ENCODE measurements at places on chromosomes 7 and 10.

DNA sequence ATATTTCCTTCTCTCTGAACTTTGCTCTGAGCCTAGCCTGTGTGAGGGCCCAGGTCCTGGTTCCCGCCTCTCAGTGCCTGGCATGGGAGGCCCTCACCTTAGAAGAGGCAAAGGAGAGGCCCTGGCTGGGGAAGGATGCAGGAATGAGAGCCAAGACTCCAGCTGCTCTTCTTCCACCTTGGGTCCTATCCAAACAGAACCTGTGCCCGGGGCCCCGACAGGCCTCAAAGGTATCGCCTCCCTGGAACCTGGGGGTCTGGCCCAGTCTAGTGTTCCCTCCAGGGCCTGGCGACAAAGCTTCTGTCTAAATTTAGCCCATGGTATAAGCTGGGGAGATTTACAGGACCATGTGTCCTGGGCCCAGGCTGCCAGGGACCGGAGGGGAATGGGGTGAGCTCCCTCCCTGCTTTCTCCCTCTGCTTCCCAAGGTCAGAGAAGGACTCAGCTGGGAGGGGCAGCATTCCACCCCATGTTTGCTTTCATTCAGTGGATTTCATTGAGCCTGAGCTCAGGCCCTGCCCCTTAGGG is 12.0 kb upstream of the CRHR2 start:
- DNase-seq, result no peak

DNA sequence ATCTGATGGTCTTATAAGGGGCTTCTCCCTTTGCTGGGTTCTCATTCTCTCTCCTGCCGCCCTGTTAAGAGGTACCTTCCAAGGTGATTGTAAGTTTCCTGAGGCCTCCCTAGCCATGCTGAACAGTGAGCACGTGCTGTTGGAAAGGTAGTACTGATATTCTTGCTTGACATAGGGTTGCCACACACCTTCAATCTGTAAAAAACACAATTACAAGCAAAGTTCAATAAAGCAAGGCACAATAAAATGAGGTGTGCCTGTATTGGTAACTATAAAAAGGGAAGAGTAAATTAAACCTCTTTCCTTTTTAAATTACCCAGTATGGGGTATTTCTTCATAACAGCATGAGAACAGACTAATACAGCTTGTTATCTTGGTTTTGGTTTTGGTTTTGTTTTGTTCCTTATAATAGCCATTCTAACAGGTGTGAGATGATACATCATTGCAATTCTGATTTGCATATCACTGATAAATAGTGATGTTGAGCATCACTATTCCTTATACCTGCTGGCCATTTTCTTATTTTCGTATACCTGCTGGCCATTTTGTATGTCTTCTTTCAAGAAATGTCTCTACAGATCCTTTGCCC is 164.9 kb upstream of the TRIM24 start:
- DNase-seq, result no peak

- DNase-seq, result no peak
Observed at GRCh38 chr7:74253835-74254128, 417 bp downstream of the RFC2 start.

DNA sequence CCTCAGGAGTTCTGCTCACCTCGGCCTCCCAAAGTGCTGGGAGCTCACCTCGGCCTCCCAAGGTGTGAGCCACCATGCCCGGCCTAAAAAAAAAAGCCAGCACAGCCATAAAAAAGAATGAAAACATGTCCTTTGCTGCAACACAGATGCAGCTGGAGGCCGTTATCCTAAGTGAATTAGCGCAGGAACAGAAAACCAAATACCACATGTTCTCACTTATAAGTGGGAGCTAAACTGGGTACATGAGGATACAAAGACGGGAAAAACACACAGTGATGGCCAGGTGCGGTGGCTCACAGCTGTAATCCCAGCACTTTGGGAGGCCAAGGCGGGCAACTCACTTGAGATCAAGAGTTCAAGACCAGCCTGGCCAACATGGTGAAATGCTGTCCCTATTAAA is 20.9 kb downstream of the PSPH start:
- no peak for DNase-seq

GRCh38 chr10:5551531-5552375 is 27.0 kb downstream of the CALML3 start:
- DNase-seq, result no peak

DNA sequence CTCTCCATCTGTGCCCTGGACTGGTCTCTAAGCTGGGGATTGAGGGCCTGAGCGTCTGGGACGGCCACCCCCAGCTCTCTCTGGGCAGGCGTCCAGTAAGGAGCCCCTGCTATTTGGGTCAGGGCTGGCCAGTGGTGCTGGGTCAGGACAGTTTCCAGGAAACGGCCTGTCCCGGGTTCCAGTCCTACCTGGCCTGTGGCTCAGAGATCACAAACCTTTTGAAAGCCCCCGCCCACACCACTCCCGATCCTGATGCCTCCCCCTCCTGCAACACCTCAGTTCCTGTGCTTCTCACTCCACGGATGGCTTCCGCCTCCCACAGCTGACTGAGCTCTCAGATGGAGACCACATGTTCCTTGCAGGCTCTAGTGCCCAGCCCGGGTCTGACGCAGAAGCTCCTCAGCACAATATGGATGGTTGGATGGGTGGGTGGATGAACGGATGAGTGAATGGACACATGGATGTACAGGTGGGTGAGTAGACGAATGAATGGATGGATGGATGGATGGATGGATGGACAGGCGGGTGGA is 91.7 kb upstream of the PDGFA start:
- peak; percentile 11 for DNase-seq

DNA sequence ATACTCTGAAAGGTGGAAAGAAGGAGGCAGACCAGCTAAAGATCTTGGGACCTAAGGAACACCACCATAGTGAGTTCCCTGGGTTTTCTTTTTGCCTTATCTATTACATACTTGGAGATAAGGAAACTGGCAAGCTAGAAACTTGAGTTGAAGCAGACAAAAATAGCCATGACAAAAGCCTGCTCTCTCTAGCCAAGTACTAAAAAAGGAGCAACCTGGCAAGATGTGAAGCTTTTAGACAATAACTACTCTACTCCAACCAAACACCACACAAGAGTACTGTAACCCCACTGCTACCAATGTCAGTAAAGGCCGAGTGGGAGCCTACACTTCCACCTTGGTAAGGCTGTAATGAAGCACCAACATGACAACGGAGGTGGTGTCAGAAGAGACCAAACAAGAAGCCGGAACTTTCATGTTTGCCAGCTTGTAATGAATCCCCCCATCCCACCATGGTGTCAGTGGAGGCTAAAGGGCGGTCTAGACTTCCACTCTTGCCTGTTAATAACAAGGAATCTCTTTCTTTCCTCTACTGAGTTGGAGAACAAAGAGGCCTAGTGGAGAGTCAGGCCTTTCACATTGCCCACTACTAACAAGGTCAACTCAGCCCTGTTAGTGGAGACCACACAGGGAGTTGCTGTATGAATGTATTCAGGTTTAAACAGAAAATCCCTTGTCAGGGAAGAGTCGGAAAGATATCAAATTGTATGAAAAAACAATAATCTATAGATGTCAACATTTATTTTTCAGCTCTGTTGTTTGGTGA is 55.8 kb upstream of the DYNC1I1 start:
- DNase-seq, result no peak

- peak; percentile 60 for DNase-seq
Observed at GRCh38 chr7:90761584-90761983, 165.5 kb downstream of the CDK14 start.

GRCh38 chr7:117555260-117555659 is 75.4 kb downstream of the CFTR start:
- DNase-seq, result no peak

GRCh38 chr7:2289111-2289586 is 25.1 kb downstream of the SNX8 start:
- peak; percentile 46 for DNase-seq

GRCh38 chr7:6162331-6162620 is 110.1 kb downstream of the CYTH3 start:
- DNase-seq, result no peak

- no peak for DNase-seq
Observed at GRCh38 chr10:89266721-89267453, 15.3 kb upstream of the LIPA start.

GRCh38 chr7:2102375-2102723 is 130.4 kb downstream of the MAD1L1 start:
- no peak for DNase-seq

- DNase-seq, result no peak
Observed at GRCh38 chr7:36707898-36708297, 16.4 kb downstream of the AOAH start.

DNA sequence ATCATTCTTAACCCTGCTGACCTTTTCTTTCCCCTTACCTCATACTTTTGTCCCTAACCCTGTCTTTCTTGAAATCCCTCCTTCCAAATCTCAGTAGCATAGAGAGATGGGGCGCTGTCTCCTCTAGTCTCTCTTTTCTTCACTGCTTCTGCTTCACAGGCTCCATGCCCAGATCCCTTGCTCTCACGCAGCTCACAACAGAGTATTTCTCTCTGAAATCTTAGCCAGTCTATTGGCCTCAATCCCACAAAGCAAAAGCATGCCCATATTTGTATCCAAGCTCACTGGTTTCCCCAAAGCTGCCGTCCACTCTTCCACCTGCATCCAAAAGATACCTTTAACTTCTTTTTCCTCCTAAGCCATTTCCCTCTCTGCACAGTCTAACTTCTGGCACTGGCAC is 526.8 kb downstream of the PLXDC2 start:
- no peak for DNase-seq

GRCh38 chr7:91126762-91127161 is 137.5 kb upstream of the FZD1 start:
- no peak for DNase-seq

GRCh38 chr7:24401628-24402593 is 117.9 kb downstream of the NPY start:
- DNase-seq, result peak; percentile 26

DNA sequence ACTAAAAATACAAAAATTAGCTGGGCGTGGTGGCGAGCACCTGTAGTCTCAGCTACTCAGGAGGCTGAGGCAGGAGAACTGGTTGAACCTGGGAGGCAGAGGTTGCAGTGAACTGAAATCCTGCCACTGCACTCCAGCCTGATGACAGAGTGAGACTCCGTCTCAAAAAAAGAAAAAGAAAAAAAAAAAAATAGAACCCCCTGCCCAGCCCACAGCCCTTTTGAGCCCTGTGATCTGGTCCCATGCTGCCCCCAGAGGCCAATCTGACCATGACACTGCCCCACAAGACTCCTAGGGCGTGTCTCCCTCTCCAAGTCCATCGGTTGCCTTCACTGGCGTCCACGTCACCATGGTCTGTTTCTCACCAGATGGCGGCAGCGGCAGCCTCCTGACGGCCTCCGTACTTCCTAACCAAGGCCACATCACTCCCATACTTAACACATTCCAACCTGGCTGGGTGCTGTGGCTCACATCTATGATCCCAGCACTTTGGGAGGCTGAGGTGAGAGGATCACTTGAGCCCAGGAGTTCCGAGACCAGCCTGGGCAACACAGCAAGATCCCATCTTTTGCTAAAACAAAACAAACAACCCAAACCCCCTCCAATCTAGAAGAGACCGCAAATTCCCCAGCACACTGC is 18.0 kb downstream of the STX1A start:
- peak; percentile 82 for DNase-seq

GRCh38 chr7:28570970-28571288 is 158.6 kb downstream of the CREB5 start:
- peak; percentile 22 for DNase-seq

GRCh38 chr10:120342115-120342714 is 114.8 kb upstream of the PLPP4 start:
- no peak for DNase-seq

- no peak for DNase-seq
Observed at GRCh38 chr7:102312317-102312716, 25.6 kb downstream of the SH2B2 start.

- DNase-seq, result peak; percentile 67
Observed at GRCh38 chr7:39465055-39465929, 100.9 kb upstream of the YAE1 start.

DNA sequence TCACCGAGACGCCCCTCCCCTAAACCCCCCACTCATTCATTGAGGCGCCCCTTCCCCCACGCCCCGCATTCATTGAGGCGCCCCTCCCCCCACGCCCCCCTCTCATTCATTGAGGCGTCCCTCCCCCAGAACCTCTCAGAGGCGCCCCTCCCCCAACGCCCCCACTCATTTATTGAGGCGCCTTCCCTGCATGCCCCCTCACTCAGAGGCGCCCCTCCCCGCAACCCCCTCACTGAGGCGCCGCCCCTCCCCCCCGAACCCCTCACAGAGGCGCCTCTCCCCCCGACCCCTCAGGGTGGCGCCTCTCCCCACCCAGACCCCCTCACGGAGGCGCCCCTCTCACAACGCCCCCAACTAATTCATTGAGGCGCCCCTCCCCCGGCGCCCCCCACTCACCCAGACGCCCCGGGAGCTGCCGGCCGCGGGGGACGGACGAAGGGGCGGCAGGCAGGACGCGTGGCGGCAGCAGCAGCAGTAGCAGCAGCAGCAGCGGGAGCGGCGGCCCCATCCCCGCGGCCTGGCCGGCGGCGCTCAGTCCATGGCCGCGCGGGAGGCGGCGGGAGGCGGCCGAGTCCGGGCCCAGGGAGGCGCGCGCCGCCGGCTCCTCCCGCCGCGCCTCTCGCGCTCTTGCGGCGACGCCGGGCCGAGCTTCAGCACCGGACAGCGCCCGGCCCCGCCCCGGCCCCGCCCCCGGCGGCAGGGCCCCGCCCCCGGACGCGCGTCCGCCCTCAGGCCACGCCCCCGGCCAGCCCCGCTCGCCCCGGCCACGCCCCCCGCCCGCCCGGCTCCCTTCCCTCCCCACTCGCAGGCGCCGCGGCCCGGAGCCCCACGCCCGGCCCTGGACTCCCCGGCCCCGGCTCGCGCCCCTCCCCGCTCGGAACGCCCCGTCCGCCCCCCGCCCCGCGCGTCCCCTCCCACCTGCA is at the start of gene PTPRN2:
Gene PTPRN2 (minus strand): TSS at position 662 of the 923 bp plus-strand sequence.
- DNase-seq, result peak; percentile 30

DNA sequence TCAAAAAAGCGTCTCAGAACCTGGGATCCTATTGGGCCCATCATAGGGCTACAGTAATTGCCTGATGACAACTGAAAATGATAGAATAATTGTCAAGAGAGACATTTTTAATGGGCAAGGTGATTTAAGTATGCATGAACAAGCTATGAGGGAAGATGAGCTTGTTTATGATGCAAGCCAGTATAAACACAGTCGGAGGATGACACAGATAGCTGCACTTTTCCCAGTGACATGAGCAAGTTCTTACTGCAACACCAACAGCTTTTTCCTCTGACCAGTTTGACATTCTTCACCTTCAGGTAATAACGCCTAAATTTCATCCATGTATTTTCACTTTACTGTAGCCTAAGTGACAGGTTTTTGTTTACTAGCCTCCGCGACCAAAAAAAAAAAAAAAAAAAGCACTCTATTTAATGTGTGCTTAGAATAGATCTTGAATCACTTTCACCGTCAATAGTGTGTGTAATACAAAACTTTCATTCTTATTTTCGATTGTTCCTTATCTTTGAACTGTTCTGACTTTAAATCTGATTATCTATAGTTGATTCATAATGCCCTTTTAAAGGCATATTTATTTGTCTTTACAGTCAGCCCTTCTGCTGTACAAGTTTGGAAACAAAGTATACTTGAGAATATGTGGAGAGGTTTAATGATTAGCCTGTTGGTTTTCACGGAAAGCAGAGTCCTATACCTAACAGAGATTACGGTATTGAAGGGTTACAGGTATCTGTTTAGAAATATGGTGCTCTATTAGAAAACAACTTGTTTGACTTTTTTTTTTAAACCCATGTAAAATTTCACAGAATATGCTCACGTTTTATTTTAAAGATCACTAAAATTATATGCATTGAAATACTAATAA is 1.7 kb downstream of the FOXP2 start:
- DNase-seq, result no peak
